ENCODE measurements at places on chromosomes 7 and 10.

GRCh38 chr7:39353615-39354376 lies 212.4 kb upstream of the YAE1 start:
- DNase-seq, result no peak

- DNase-seq, result no peak
Measured at GRCh38 chr7:117970801-117971200, 97.6 kb upstream of the CTTNBP2 start.

GRCh38 chr7:50327443-50327842 lies 22.9 kb downstream of the IKZF1 start:
- DNase-seq, result no peak

DNA sequence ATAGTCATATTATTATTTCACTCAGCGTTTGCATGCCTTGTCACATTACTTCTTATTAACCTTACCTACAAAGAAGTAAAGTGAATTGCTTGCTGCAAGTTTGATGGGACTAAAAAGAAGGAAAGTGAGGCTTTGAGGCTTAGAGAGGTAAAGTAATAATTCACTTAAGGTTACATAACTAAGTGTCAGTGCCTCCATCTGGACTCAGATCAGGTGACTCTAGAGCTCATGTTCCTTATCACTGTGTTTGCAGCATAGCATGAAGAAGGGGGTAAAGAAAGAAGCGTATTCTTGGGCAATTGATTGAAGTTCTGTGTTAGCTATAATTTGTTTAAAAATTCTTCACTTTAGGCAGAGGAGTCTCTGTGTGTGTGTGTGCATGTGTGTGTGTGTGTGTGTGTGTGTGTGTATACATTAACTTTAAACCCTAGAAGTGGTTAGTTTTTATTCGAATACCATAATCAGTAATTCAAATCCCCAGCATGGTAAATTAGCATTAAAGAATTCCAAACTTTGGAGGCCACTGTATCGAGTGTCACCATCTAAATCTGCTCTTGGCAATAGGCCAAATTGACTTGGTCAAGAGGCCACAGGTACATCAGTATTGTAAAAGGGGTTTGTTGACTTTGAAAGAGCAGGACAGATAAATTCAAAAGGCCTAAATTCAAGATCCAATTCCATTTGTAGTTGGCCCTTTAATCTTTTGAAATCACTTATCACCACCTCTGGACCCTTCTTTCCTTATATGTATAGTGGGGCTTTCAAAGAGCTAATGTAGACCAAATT lies 2.2 kb upstream of the PON3 start:
- DNase-seq, result no peak

DNA sequence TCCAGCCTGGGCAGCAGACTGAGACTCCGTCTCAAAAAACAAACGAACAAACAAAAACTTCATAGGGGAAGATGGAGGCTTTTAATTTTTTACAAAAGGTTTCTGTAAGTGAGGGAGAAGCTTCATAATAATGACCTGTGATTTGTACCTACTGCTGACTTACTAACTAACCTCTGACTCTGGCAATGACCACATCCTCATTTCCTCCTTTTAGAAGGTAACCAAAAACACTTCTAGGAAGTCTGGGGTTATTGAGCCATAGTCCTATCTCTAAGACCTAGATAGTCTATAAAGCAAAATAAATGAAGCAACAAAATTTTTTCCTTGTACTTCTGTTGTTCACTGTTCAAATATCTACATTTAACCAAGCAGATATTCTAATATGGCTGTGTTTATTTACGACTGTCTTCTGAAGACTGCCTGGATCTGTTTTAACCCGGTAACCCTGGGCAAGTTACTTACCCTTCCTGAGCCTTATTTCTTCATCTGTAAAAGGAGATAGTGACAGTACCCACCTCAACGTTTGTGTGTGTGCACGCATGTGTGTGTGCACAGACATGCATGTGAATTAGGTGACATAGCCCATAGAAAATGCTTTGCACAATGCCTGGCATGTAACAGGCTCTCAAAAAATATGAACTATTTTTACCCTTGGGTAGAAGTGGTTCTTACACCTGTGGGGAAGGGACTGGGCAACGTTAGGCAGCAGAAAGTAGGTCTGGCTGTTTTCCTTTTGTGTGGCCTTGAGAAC lies 30.8 kb upstream of the SMNDC1 start:
- no peak for DNase-seq

DNA sequence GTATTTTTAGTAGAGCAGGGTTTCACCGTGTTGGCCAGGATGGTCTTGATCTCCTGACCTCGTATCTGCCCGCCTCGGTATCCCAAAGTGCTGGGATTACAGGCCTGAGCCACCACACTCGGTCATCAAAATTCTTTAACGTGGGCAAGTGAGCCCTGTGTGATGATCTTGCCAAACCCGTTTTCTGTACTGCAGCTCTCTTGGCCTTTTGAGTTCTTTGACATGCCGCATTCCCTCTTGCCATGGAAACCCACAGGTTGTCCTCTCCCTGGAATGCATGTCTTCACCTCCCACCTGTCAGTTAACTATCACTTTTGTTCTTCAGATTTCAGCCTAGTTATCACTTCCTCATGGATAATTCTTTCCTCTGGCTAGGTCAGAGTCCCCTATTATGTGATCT lies 5.0 kb downstream of the NUP205 start:
- DNase-seq, result no peak

All from stimulated activated CD4-positive, alpha-beta T cell treated with anti-CD3 and anti-CD28 coated beads, Interleukin-2, amount 100 ng/mL, for 24 hours (primary cell).